ENCODE measurements at places on chromosomes 4 and X. TPM values are rescaled to one million over a fixed set of nuclear protein-coding genes. Genes with fewer than 3 reads are reported as not detected.

SEPTIN6 gene
- 338 TPM for total RNA-seq

MAGEA1 gene
- total RNA-seq: not detected

OTC gene
- total RNA-seq: not detected

SLBP gene
- total RNA-seq: 37.8 TPM
